ENCODE measurements at places on chromosomes 11 and 22.

DNA sequence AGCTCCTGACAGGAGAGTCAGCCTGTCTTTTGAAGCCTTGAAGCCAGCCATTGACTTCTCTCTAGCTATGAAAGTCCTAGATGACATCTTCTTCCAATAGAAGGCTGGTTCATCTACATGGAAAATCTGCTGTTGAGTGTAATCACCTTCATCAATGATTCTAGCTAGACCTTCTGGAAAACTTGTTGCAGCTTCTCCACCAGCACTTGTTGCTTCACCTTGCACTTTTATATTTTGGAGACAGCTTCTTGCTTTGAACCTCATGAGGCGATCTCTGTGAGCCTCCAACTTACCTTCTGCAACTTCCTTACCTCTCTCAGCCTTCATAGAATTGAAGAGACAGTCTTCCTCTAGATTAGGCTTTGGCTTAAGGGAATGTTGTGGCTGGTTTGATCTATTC, 58.3 kb downstream of the MYO7A start:
- no peak for DNase-seq

GRCh38 chr11:125498521-125498920, 2.5 kb upstream of the FEZ1 start:
- DNase-seq, result no peak

GRCh38 chr11:9078113-9079086, 13.0 kb downstream of the SCUBE2 start:
- DNase-seq, result peak; percentile 10

GRCh38 chr11:6433998-6434660, 6.7 kb downstream of the HPX start:
- DNase-seq, result no peak

GRCh38 chr11:111796696-111797095, 30.5 kb upstream of the PPP2R1B start:
- no peak for DNase-seq

DNA sequence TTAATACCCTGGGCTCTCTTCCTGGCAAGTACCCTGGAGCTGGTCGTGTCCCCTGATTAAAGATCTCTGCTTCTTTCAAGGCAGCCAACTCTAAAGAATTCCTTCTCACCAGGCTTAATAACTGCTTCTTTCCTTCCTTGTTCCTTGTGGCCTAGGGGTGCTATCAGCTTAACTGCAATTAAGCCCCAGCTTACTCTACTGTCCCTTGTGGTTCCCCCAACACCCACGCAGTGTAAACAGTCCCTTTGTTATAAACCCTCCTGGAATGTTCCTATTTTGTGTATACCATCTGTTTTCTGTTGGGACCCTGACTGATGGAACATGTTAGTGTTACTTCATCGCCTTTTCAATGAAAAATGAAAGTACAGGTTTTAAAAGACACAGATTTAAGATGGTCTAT, 126.4 kb upstream of the KIRREL3 start:
- no peak for DNase-seq

DNA sequence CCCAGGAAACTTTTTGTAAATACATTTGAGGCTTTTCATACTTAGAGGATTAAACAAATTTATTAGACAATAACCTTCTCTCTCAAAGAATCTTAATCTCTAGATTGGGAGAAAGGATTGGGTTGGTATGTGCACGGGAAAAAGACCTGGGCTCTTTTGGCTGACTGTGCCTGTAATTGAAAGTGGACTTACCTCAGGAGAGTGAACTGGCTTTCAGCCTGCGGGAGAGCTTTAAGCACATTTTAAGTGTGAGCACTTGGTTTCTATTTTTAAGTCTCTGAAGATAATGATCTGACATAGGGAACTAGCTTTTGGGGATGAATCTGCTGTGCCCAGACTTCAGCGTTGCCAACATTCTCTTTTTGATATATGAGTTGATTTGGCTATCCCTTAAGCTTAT, 35.8 kb downstream of the UVRAG start:
- DNase-seq, result no peak

GRCh38 chr22:24805790-24806662, at the start of gene SGSM1:
Gene SGSM1 (plus strand): TSS chr22:24806211. CDS start chr22:24806326, 115 bp downstream.
- DNase-seq, result peak; percentile 45

- peak; percentile 59 for DNase-seq
These were observed 33.3 kb downstream of the KIAA1671 start for GRCh38 chr22:24985826-24986214.

DNA sequence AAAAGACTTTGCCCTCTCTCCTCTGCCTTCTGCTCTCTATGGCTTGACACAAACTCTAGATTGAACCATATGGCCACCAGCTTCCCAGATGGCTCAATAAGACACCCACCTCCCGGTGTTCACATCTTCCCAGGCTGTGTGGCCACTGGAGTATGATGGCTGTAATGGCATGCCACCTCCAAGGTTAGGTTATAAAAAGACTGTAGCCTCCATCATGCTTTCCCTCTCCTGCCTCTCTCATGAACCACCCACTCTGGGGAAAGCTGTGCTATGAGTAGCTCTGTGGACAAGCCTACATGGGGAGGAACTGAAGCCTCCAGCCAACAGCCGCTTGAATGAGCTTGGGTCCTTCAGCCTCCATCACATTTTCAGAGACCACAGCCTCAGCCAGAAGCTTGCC, 479.2 kb downstream of the MIAT start:
- no peak for DNase-seq

DNA sequence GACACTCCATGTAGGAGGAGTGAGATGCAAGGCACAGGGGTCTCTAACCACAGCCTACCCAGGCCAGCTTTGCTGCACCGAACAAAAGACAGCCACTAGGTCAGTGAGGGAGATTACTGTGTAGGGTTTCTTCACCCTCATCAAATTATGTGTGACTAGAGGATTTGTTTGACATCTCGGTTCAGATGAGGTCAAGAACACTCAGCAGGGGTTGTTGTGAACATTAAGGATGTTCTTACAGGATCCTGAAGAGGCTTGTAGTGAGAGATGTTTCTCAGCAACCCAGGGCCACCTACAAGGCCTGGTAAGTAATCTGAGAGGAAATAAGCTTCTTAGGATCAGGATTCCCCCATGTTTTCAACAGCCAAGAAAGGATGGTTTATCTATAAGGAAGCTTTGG, 202.1 kb downstream of the NXPE2 start:
- no peak for DNase-seq

- DNase-seq, result no peak
These were observed 1.4 kb downstream of the MICAL2 start for GRCh38 chr11:12111549-12112520.

Data from fibroblast of skin of right biceps (primary cell).